Stimulated activated naive B cell treated with anti-CD40 and anti-IgM and Interleukin-4, amounts not matched to agents 10 μg/mL and 1 μg/mL and 100 μg/mL, for 72 hours (primary cell): ENCODE measurements at places on chromosomes 12 and 14.

GRCh38 chr14:69260861-69261564 is 1.1 kb downstream of the GALNT16 start:
- peak; percentile 26 for DNase-seq

DNA sequence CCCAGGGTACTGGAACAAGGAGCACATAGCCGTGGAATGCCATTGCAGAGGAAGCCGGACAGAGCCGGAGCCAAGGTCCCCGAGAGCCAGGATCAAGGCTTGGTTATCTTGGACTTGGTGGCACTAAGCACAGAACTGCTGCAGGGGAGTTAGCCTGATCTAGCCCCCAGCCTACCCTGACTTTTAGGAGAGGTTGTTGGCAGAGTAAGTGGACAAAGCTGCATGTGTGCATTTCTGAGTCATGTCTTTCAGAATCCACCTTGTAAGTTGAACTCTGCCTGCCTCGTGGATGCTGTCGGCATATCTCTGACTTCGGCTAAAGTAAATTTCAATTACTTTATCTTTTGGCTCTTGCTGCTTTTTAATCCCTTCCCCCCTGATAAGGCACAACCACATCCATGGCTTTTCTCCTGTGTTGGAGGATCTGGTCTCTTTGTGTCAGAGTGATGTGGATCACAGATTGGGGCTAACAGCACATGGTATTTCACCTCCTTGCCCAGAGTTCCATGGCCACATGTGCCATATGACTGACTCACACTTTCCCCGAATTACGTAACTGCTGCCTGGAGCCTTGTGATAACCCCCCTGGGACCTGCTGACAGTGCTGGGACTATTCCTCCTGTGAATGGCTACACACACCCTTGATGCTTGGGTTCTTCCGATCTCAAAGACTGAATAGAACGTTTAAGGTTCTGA is 240.3 kb downstream of the EMP1 start:
- DNase-seq, result no peak

- no peak for DNase-seq
These were observed 32.6 kb upstream of the AACS start for GRCh38 chr12:125032466-125033152.

- no peak for DNase-seq
These were observed 99.8 kb upstream of the WSCD2 start for GRCh38 chr12:108029051-108029835.

DNA sequence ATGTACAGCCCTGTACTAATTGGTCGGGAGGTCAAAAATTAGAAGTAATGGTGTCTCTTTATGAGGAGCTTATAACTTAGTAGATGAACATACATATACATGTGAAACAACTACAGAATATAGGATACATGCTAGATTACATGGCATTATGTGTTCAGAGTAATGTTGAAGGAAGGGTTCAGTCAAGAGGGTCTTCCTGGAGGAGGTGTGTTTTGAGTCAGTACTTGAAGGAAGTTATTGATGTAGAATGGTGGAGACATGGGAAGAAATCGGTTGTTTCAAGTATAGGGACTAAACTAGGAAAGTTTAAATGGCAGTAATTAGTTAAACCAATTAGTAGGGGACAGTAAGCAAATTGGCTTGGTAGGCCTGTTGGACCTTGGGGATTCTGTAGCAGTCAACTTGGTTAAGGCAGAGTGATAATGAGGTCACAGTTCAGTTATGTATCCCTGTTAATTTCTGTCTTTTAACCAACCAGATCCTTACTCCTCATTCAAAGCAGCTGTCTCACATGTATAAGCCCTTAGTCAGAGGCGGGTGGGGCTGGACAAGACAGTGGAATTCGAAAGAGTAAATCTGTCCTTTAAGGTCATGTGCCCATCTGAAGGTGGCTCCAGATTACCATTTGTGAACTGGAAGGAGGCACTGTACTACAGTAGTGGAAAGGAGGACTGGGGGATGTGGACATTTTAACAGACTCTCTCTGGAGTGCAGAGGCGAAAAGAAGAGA is 3.5 kb upstream of the ANKRD52 start:
- DNase-seq, result no peak

- no peak for DNase-seq
These were observed 12.3 kb downstream of the CCDC88C start for GRCh38 chr14:91405241-91405721.

DNA sequence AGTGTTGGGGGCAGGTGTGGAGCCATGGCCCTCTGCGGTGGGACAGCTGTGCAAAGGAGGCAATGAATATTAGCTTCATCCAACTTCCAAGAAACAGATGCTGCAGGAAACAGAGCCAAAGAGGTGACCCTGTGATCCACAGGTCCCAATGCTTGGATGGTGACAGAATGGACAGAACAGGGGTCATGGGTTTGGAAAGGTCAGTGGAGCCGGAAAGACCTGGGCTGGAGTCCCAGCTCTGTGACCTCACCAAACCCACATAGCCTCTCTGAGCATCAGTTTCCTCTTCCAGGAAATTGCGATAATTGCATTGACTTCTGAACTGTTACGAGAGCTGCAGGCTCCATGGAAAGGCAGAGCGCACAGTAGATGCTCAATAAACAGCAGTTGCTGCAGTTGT is 110.2 kb upstream of the GSC start:
- DNase-seq, result no peak

GRCh38 chr14:75989134-75989533 is 3.6 kb downstream of the IFT43 start:
- no peak for DNase-seq

DNA sequence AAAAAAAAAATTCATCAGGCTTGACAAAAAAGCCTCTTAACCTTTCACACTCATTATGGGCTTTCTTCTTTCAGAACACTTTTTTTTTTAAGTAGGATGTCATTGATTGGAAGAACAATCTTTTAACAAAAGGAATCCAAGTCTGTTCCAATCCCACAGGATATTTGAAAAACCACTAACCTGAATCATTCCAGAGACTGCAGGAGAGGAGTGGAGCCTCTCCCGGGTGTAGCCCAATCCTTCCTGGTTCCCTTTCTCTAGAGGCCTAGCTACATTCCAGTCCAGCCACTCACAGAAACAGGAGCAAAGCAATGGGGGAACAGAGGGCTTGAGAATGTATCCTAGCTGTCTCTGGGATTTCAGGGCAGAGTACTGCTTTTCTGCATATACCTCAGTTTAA is 4.3 kb downstream of the MFAP5 start:
- no peak for DNase-seq

- no peak for DNase-seq
These were observed 116.0 kb downstream of the METTL25 start for GRCh38 chr12:82474181-82474797.

DNA sequence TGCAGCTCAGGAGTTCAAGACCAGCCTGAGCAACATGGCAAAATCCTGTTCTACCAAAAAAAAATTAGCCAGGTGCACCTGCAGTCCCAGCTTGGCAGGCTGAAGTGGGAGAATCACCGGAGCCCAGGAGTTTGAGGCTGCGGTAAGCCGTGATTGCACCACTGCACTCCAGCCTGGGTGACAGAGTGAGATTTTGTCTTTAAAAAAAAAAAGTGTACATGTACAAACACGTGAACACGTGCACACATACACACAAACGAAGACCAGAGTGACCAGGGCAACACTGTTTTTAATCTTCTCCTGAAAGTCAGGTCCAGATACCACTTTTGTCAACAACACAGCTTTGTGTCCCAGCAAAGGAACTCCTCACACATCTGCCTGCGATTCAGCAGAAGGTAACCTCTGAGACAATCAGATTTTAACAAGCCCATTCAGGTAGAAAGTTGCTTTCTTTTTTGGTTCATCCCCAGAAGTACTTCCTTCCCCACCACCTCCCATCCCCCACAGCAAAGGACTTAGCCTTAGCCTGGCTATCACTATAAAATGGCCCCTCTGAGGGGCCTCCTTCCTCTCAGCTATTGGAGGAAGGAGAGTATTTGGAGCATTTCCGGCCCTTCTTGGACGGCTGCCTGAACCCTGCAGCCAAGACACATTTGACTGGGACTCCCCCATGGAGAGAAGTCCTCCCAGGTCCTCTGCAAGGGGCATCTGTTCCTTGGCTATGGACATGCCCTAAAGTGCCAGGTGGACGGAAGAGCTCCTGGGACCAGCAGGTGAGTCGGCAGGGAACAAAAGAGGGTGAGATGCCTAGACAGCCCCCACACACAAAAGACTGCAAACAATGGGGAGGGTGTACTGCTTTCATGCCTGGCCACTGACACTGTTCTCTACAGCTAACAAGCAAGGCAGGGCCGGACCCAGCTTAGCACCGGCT is 9.8 kb downstream of the CTDSP2 start:
- DNase-seq, result no peak

DNA sequence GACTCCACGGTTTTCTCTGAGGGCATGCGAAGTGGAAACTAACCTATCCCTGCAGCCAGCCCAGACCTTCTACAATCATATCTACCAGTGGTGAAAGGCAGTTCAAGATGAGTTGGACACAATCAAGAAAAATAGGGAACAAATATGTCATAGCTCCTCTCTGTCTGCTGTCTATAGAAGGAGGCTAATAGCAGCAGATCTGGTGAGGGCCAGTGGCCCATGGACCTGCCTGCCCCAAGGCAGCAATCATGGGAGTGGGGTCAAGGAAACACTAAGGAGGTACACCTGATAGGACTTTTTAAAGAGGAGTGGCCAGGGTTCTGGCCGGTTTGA is 149.5 kb downstream of the PRKCH start:
- no peak for DNase-seq

DNA sequence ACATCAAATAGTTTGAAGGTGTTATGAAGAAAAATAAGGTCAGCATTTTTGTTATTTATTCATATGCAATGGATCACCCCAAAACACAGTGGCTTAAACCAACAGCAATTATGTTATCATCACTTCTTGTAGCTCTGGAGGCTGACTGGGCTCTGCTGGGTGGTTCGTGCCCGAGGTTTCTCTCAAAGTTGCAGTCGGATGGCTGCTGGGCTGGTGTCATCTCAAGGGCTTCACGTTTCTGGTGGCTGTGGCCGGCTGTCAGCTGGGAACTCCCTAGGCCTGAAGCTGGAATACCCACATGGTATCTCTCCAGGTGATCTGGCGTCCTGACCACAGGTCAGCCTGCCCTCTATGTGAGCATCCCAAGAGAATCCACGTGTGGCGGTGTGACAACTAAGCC is 12.0 kb downstream of the DIO3 start:
- DNase-seq, result no peak

DNA sequence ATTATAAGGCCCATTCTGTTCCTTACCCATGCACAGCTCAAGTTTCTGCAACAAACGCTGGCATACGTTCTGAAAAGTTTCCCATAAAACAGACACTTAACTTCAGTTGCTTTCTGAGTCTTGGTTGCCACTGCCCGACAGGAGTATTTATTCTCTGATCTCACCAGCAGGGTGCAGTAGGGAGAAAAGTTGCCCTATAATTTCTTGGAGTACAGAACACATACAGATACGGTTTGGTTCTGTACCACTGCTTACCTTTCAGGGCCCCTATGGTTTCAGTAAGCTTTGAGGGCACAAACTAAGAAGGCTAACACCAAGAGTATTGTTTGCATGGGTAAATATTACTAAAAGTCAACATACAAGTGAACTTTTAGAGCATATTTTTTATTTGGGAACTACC is 77.9 kb downstream of the SPATA7 start:
- no peak for DNase-seq

GRCh38 chr14:22471545-22472121 is 117.4 kb downstream of the DAD1 start:
- no peak for DNase-seq

GRCh38 chr12:53180931-53181645 is 363 bp upstream of the CSAD start:
- peak; percentile 71 for DNase-seq
